ENCODE measurements at places on chromosomes 5 and 9.

GRCh38 chr5:176651472-176651980 lies 4.2 kb downstream of the TSPAN17 start:
- DNase-seq: no peak

GRCh38 chr5:6449465-6450158 lies 953 bp downstream of the UBE2QL1 start:
- DNase-seq: no peak

GRCh38 chr5:127849891-127850290 lies 146.7 kb downstream of the CCDC192 start:
- DNase-seq: no peak

DNA sequence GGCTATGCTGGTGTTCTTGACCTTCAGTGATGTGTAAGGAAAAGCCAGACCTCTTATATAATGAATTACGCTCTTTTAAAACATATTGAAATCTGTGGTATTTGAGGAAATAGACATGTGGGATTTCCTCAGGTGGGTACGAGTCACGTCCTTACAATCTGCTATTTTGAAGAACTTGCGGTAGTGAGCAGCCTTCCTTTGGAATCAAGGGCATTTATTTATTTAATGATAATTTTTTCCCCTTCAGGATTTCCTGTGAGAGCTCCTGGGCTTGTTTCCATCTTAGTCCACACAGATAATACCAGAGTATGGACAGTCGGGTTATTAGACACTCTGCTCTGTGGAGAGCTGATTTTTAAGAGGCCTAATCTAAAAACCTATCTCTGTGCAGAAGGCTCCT lies 167.9 kb downstream of the ARHGEF28 start:
- no peak for DNase-seq

DNA sequence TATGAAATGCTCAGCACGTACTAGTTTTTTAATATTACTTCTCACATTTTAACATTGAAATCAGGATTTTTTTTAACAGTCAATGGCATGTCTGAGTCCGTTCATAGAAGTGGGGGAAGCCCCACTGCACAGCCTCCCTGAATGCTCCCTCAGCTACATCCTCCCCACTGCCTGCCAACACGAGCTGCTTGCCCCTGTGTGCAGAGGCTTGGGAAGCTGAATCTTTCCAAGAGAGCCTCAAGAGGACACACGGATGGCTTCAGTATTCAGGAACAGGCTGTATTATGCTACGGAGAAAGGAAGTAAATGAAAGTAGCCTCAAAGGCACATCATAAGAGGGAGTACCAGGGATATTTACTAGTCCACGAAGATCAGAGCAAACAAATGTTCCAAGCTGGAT lies 248.7 kb downstream of the SPOCK1 start:
- no peak for DNase-seq

DNA sequence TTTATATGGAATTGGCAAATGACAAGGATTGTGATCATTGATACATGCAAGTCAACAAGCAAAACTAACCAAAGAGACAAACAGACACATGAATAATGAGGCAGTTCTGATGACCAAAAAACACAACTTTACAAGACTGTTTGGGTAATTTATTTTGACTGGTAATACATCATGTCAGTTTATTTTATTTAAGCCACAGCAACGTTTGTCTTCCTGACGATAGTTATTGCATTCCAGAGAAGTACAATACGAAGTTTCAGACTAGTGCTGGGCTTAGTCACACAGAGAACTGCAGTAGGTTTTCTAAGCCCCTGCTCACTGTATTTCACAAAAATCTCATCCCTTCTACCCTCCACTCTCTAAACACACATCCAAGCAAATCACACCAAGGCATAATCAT lies 514.2 kb downstream of the RAB3C start:
- no peak for DNase-seq

DNA sequence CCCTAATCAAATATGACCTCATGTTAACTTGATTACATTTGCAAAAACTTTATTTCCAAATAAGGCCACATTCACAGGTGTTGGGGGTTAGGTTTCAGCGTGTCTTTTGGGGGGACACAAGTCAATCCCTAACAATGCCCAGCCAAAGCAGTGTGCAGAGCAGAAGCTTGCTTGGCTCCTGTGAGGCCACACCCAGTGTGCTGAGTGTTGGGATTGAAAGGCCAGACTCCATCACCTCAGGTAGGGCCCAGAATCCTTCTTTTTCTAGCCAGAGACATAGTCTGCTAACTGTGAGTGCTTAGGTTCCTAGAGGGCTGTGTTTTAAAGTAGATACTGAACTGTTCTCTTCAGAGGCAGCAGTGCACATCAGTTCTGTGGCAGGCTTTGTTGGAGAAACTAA lies 27.9 kb downstream of the KDM4C start:
- DNase-seq: no peak

DNA sequence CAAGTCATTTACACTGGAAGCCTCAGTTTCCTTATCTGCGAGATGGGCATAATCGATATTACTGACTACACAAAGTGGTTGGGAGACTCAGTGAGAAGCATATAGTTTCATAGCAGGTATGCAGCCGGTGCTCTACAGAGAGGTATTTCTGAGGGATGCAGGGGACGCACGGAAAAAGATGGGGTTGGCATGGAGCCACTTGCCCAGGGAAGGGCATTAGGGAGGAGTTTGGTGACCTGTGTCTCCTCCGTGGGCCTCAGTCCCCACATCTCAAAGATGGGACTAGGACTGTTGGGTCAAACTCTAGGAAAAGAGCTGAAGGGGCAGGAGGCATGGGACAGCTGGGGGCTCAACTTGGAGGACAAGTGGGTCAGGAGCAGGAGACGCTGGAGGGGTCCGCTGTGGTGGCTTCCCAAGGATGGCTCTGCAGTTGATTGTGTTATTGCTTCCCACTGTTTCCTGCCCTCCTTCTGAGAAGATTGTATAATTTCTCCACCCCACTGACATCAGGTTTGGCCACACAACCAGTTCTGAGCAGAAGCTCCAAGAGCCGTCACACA lies 158.6 kb upstream of the ALDH1B1 start:
- DNase-seq: no peak

DNA sequence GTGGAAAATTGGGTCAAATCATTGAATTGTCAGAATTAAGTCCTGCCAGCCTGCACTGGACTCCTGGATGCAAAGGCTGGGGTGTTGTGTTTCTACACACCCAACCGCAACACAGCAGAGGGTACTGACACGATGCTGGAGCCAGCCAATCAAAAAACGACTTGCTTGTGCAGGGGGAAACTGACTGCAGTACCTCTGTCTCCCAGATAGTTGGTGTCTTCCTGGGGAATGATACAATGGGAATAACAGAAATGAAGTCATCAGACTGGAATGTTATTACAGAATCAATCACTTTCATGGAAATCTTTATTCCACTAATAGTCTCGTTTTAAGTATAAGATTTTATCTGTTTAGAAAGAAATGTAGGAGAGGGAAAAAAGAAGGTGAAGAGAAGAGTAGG lies 330.3 kb downstream of the MLLT3 start:
- no peak for DNase-seq

DNA sequence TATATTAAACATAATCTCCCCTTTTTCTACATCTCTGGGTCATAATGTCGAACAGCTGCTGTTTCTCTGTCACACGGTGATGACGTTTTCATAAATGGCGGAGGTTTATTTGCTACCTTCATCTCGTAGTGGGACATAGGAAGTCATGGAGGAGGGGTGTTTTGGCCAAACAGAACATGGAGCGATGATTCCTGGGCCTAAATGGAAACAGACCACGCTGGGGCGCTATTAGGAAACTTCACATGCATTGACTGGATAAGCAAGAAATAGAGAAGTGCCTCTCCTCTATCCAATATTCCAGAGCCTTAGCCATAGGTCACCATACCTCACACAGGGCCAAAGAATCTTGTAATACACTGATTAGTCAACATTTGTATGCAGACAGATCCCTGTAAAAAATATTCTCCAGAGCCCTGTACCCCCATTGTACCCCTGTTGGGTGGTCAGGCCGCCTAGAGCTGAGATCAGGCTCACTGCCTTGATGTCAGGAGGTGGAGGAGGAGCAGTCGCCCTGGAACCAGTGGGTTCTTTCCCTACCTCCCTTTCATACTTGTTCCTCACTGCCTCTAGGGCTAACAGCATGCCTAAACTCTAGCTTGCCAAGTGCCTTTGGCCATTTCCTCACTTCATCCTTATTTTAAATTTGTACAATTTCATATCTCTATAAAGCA lies 77.8 kb upstream of the SPIN1 start:
- no peak for DNase-seq

DNA sequence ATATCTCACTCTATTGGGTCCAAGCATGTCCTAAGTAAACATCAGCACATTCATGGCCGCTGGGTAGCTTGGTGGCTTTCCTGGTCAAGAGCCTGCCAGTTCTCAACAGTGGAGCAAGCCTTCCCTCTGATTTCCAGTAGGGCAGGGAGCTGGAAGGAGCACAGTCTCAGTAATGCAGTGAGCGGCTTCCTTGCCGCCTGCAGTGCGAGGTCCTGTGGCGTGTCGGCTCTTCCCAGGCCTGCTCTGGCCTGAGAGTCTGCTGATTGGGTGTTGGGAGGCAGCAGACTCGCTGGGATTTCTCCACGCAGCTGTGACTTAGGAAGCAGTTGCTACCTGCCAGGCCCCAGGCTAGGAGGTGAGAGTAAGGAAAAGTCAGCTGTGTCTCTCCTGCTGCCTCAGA lies 51.3 kb downstream of the SPTAN1 start:
- no peak for DNase-seq

DNA sequence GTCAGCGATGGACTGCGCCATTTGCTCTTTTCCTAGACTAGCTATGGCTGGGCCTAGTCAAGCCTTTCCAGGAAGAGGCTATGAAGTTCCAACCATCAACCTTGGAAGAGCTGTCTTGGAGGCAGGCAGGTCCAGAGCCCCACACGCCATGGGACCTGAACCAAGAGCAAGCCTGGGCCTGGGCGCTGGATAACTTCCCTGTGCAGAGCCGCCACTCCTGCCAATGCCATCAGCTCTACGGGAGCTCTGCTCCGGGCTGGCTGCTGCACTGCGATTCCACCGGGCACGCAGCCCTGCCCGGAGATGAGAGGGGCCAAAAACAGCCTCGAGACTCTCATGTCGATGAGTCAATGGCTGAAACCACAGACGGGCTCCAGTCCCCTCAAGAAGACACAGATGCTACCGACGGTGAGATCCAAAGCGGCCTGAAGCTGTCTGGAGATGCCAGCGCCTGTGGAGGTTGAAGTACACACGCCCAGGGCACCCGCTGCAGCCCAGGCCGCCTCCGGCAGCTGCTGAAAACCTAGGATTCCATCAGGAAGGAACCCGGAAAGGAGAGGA lies 103.7 kb upstream of the SELENOP start:
- DNase-seq: no peak

GRCh38 chr5:42547141-42547540 lies 123.9 kb downstream of the GHR start:
- peak; percentile 59 for DNase-seq

DNA sequence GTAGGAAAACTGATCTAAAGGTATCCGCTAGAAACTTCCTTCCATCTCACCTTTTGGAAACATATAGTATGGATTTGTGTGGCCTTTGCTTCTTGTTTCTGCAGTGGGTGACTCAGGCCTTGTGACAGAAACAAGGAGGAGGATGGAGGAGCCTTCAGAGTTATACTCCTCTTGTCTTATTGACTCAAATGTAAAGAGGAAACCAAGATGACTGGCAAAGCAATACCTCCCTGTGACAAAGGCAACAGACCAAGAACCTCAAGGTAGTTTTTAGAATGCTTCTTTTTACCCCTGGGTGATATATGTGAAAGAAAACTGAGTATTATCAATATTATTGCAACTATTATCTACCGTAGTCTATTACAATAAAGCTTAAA lies 123.3 kb upstream of the SLIT3 start:
- DNase-seq: no peak

DNA sequence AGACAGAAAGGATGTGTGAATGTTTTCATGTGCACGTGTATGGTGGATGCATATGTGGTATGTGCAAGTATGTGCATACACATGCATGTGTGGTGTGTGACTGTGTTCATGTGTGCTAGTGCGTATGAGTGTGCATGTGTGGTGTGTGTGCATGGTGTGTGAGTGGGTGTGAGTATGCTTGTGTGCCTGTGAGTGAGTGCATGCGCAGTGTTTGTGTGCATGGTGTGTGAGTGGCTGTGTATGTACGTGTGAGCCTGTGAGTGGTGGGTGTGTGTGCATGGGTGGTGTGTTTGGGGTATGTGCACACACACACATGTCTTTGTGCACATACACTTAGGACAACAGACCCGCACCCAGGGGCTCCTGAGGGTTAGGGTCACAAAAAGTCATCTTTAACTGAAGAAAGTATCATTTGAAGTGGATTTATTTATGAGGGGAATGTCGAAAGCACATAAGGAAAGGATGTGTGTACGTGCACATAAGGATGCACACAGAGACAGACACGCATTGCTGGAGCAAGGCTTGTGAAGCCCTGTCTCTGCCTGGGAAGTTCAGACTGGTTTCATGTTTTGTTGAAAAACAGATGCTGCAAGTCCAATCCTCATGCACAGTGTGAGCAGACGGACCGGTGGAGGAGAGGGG lies 237.0 kb downstream of the SYK start:
- no peak for DNase-seq

DNA sequence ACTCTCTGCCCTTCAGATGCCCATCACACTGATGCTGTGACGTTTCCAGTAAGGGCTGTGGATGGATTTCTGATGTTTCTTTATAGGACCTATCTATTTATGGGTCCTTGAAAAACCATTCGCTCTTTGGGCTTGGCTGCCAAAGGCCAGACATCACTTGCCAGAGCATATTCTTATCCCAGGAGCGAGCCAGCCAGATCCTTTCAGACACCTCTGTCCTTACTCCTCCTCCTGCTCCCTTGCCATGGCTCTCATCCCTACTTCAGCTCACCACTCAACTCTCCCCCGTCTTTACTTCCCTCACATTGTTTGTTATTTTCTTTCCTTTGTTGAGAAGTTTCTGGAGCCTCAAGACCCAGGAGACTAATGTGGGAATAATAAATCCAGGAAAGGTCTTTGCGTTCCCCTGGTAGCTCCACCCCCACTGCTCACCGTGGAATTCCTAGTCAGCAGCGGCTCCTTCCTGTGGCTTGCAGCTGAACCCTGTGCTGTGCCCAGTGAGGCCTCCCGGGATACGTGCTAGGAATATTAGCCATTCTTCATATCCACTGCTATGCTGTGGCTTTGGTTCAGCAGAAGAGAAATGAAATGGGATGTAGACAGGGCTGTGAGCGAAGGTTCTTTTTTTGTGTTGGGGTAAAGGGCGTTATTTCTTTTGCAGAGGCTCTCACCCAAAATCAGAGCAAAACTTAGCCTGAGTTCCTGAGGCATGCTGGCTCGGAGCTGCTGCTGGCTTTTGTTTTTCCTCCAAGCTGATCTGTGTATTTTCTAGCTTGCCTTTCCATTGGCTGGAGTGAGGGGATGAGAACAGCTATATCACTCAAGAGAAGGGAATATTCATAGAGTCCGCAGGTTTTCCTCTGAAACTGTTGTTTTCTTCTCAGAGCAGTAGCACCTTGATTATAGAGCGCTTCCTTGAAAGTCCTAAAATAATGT lies 171.1 kb downstream of the SAXO1 start:
- peak; percentile 46 for DNase-seq

GRCh38 chr5:78797936-78798672 lies 149.5 kb upstream of the LHFPL2 start:
- DNase-seq: no peak

Data from fibroblast of skin of left biceps (primary cell).